ENCODE measurements at places on chromosomes 4 and X. TPM values are rescaled to one million over a fixed set of nuclear protein-coding genes. Genes with fewer than 3 reads are reported as not detected.

DNA sequence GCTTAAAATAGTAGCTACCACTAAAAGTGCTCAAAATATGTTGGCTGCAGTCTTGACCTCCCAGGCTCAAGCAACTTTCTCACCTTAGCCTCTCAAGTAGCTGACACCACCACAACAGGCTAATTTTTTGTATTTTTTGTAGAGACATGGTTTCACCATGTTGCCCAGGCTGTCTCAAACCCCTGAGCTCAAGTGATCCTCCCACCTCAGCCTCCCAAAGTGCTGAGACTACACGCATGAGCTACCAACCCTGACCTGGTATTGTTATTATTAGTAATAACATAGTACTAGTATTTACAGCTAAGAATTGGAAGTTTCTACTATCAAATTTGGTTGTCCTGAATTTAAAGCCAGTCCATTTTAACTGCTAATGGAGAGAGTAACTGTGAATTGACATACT lies 18.0 kb downstream of the STAP1 start:
- DNase-seq, result no peak

- no peak for DNase-seq
These were observed 14.0 kb upstream of the UBA6 start for GRCh38 chr4:67714955-67715354.

DNA sequence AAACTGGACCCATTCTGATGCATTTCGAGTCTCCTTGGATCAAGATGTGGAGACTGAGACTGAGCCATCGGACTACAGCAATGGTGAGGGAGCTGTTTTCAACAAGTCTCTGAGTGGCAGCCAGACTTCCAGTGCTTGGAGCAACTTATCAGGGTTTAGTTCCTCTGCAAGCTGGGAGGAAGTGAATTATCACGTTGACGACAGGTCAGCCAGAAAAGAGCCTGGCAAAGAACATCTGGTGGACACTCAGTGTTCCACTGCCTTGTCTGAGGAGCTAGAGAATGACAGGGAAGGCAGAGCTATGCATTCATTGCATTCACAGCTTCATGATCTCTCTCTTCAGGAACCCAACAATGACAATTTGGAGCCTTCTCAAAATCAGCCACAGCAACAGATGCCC lies 84.8 kb downstream of the NEUROG2 start:
- DNase-seq, result no peak

DNA sequence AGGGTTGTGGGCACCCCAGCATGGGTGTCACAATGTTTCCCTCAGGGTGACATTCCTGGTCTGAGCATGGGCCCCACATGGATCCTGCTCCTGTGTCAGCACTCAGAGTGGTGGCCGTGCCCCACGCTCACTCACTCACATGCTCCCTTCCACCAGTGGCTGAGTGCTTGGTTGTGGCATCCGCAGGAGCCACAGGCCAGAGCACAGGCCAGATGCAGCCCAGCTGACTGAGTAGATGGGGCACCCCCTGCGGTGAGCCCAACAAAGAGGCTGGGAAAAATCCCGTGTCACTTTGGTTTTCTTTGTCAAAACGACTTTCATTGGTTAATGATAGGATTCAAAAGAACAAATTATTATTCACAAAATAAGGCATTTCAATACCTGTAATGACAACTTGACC lies 204.6 kb upstream of the ANXA10 start:
- DNase-seq, result no peak

- peak; percentile 54 for DNase-seq
These were observed at the start of gene GPAT3 for GRCh38 chr4:83535520-83536361. TSS of gene GPAT3 (plus strand) at chr4:83536108. CDS start at chr4:83536623, 515 bp downstream.

GRCh38 chr4:56686537-56687231 lies 5.6 kb upstream of the HOPX start:
- DNase-seq, result no peak

- DNase-seq, result no peak
These were observed 132.7 kb downstream of the ARHGAP24 start for GRCh38 chr4:85607624-85608023.

- DNase-seq, result no peak
These were observed 46.6 kb downstream of the ANKRD17 start for GRCh38 chr4:73211968-73212367.

DNA sequence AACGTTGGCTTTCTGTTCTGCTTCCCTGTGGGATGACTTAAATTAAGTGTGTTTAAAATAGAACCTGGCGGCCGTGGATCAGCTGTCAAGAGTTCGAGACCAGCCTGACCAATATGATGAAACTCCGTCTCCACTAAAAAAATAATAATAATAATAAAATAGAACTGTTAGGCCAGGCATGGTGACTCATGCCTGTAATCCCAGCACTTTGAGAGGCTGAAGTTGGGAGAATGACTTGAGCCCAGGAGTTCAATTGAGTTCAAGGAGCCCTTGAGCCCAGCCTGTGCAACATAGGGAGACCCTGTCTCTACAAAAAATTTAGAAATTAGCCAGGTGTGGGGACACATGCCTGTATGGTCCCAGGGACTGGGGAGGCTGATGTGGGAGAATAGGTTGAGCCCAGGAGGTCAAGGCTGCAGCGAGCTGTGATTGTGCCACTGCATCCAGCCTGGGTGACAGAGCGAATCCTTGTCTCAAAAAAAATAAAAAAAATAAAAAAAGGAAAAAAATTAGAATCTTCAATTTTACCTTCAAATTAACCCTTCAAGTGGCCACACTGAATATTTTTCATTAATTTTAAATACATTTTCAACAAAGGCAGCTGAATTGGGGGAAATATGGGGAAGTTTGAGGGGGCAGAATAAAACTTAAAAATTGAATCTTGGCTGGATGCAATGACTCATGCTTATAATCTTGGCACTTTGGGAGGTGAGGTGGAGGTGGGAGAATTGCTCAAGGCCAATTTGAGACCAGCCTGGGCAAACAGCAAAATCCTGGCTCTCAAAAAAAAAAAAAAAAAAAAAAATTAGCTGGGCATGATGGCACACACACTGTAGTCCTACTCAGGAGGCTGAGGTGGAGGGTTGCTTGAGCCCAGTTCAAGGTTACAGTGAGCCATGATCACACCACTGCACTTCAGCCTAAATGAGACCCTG lies 31.8 kb upstream of the HSD17B13 start:
- no peak for DNase-seq

- no peak for DNase-seq
These were observed 36.4 kb upstream of the MAMLD1 start for GRCh38 chrX:150326541-150327247.

- peak; percentile 23 for DNase-seq
These were observed 69.8 kb downstream of the SHROOM3 start for GRCh38 chr4:76504613-76505465.

GRCh38 chrX:6407542-6407941 lies 127.4 kb downstream of the VCX3A start:
- no peak for DNase-seq

CT45A5 gene
- total RNA-seq, result not detected

JADE3 gene
- 17.4 TPM for total RNA-seq

MBTPS2 gene
- total RNA-seq, result 9.4 TPM

MGARP gene
- not detected for total RNA-seq

MAGEA9B gene
- total RNA-seq, result not detected

Measured in endothelial cell (in vitro differentiated cells).